ENCODE measurements at places on chromosomes 12 and 14.

DNA sequence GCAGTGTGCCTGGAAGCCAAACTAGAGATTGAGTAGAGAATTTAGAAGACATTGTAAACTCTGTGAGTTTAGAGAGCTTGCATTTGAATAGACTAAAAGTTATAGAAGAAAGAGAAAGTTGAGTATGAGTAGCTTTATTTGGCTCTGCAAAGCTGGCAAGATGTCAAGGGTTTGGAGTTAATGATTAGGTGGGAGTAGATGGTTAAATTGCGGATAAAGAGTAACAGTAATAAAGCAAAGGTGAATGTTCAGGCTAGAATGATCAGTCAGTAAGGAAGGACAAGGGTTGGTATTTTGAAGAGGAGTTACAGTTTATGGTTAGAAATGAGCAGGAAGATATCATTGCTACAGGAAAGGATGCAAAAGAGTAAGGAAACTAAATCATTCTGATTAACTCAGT, 5.2 kb downstream of the PPM1A start:
- no peak for DNase-seq

DNA sequence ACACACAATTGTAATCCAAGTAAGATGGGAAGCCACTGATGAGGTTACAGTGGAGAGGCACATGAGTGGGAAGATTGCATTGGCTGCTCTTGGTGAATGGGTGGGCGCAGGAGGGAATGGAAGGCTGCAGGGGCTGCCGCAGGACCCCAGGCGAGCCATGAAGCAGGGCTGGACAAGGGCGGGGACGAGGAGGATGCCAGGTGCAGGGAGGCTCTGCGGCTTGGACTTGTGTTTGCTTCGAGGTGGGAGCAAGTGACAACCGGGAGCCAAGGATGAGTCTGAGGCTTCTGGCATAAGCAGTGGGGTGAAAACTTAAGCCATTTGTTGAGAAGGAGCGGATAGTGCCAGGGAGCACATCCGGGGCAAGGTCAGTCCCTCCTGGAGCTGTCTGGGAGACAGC, 115.0 kb downstream of the TSPAN9 start:
- DNase-seq = no peak

GRCh38 chr12:111224186-111225066, 144.5 kb downstream of the PHETA1 start:
- no peak for DNase-seq

DNA sequence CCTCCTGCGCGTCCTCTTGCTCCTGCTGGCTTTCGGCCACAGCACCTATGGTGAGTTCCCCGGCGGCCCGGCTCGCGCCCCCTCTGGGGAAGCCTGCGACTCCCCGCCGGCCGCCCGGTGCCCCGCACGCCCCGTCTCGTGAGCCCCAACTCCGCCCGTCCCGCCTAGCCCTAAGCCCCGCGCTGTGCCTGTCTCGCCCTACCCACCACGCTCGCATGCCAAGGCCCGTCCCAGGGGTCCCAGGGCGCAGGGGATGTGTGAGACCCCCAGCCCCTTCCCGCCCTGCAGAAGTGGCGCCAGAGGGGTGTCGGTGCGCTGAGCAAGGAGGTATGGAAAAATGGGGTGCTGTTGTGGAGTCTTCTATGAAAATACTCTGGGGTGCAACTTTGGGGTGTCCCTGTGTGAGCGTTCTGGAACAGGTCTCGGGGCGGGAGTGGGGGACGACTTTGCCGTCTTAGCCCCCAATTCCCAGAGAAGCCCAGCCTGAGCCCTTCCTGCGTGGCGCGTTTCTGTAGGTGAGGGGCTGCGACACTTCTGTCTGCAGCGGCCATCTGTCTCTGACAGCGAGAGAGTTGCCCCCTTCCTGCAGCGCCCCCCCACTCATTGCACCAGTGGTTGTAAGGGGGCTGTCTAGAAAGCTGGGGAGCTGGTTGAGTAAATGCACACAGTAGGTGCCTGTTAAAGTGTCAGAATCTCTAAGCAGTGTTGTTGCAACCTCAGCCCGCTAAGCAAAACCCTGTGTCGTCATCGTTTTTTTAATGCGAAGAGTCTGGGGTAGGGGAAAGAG, 587 bp downstream of the DLK1 start:
- DNase-seq = no peak

Data from activated CD4-positive, alpha-beta T cell treated with anti-CD3 and anti-CD28 coated beads, Interleukin-2, amount 50 U/mL, for 48 hours (primary cell).